IPS DF 19.7 (cell line): ENCODE measurements at places on chromosomes 12 and 14.

GRCh38 chr12:58041441-58041840, 100.1 kb downstream of the ATP23 start:
- DNase-seq, result no peak

GRCh38 chr14:63887899-63888298, 35.1 kb downstream of the SYNE2 start:
- DNase-seq, result no peak

- no peak for DNase-seq
These were observed 58.8 kb upstream of the FOXG1 start for GRCh38 chr14:28707814-28708213.

DNA sequence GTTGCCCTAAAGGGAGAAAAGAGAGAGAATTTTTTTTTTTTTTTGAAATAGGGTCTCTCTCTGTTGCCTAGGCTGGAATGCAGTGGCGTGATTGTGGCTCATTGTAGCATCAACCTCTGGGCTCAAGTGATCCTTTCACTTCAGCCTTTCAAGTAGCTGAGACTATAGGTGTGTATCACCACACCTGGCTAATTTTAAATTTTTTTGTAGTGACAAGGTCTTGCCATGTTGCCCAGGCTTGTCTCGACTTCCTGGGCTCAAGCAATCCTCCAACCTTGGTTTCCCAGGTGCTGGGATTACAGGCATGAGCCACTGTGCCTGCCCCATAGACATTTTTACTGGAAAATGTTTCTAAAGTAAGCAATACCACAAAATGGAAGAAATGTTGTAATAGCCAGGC, 36.8 kb downstream of the YARS2 start:
- DNase-seq, result no peak

DNA sequence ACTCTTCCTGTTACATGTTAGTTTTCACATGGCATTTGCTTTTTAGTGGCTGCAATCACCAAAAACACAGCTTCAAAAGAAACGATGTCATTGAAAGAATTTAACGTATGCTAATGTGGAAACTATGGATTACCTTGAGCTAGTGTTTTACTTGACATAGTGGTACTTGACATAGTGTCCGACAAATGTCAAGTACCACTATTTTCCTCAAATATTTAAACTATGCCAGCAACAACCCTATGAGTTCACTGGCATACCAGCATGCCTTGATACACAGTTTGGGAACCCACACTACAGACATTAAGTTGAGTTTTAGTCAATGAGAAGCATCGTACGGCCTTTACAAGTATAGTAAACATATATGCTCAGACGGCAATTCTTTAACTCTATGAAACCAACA, 560.3 kb downstream of the GALC start:
- no peak for DNase-seq

DNA sequence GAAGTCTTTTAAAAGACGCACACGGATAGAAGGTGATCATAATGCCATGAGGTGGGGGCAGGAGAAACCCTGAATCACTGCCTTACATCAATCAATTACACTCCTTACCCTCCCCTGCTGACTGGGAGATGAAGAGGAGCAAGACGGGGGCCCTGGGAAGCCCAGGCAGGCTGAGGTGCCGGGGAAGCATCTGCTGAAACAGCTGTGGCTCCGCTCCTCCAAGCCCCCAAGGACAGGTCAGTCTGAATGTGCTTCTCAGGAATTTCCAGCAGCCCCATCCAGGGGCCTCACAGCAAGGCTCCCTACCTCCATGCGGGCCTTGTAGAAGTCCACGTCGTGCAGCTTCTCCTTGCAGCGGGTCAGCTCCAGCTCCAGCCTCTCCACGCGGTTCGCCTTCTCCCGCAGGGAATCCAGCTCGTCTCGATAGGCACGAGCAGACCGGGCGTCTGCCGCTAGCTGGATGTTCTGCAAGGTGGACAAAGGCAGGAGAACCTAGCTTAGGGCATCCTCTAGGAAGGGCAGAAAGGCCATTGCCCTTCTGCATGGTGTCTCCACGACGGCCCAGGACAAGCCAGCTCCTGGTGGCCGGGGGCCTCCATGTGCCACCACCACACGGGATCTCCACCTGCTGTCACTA, 79.8 kb downstream of the CCDC88C start:
- no peak for DNase-seq

GRCh38 chr12:19190292-19191031, 60.9 kb downstream of the PLEKHA5 start:
- DNase-seq, result no peak

DNA sequence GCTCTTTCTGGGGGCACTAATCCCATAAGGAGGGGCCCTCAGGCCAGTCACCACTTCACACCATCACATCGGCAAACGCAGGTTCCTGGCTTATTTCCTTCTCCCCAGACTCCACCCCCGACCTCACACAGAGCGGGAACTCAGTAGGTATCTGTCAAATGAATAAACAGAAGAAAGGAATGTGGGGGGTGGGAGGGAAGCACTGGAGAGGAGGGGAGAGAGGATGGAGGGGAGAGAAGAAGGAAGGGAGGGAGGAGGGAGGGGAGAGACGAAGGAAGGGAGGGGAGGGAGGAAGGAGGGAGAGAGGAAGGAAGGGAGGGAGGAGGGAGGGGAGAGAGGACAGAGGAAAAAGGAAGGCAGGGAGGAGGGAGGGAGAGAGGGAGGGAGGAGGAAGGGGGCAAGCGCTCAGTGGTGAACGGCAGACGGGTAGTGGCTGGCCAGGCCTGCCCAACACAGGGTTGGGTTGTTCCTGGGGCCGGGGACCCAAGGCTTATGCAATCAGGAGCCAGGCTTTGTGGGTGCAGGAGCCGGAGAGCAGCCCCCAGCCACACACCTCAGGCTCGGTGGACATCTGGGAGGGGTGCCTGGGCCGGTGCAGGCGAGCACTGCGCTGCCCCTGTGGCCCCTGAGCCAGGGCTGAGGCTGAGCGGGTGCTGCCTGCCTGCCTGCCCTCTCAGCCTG, 52.6 kb upstream of the FBRSL1 start:
- DNase-seq, result peak; percentile 77

GRCh38 chr14:99270458-99271220, 1.4 kb downstream of the BCL11B start:
- DNase-seq, result no peak

GRCh38 chr12:54829511-54829910, 24.8 kb upstream of the MUCL1 start:
- DNase-seq, result no peak

DNA sequence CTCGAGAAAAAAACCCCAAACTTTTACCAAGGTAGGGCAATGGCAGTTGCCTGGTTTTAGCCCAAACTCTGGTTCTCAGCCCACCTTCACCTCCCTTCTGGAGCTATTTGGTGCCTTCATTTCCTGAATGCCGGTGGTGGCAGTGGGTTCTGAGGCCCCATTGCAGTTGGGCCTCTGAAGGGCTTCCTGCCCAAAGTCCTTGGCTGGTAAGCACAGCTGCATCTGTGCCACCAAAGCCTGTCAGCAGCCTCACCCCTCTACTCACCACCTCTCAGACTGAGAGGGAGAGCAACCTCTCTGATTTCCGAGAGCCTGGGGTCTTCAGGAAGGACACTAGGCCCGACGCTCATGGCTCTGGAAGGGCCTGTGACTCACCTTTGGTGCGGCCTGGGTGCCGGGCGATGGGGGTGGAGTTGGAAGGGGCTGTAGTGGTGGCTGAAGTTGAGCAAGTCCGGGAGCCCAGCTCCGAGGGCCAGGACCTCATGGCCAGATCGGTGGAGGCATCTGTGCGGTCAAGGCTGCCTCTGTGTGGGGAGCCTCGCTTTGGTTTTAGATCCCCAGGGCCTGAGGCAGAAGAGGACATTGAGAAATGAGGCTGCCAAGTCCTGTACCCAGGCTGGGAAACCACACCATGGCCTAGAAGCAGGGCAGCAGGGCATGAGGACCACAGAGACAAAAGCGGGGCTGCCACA, 38.6 kb upstream of the GPR68 start:
- DNase-seq, result no peak

GRCh38 chr12:75981247-75982168, 50.1 kb downstream of the PHLDA1 start:
- DNase-seq, result no peak

GRCh38 chr14:71166180-71166837, 259.1 kb downstream of the PCNX1 start:
- DNase-seq, result peak; percentile 48

DNA sequence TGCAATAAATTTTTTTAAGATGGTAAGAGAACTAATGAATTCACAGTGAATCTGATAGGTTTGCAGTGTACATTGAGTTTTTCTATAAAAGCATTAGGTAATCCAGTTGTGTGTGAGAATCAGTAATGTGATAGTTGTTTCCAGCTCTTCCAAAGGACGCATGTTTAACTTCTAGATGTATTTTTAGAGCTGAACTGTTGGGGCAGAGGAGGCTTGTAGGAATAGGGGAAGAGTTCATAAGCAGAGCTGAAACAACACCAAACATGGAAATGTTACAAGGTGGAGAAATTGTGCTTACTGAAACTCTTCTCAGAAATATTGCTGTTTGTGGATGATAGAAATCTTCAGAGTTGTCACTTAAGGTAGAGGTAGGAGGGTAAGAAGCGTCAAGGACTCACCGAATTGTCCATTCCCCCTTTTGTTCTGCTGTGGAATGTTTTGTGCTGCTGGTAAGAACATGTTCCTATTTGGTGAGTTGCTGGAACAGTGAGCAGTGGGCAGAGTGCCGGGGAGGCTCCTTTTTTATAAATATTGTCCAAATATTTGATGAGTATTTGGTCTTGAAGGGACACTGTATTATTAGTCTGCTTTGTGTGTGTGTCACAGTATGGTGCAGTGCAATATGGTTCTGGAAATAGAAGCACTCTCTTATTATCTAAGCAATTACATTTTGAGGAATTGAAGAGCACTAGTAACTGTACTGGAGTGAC, 76.7 kb downstream of the ANO6 start:
- no peak for DNase-seq

DNA sequence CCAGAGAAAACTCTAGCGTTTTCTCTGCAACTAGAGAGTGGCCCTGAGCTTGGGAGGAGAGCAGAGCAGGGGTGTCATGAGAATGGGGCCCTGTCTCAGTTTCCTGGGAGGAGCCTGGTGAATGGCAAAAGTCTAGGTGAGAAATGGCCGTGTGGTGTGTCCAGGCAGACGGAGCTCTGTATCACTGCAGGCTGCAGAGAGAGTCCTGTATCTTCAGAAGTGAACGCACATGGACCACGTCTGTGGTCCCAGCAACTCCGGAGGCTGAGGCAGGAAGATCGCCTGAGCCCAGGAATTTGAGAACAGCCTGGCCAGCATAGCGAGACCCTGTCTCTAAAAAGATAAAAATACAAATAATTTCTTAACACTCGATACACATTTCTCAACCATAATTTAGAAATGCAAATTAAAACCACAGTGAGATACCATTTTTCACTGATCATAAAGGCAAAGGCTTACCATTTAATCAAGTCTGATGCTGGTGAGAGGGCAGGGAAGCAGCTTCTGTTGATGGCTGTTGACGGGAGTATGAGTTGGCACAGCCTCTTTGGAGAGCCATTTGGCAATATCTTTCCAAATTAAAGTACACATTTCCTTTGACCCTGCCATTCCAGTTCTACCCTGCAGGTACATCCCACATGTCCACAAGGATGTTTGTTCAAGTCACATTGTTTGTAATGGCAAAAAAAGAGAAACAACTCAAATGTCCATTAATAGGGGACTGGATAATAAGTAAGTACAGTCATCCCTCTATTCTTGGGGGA, 51.0 kb downstream of the NFKBIA start:
- DNase-seq, result no peak

- no peak for DNase-seq
These were observed 4.5 kb downstream of the DDX47 start for GRCh38 chr12:12817616-12818015.

- no peak for DNase-seq
These were observed 4.9 kb upstream of the PLXNC1 start for GRCh38 chr12:94143438-94143837.

DNA sequence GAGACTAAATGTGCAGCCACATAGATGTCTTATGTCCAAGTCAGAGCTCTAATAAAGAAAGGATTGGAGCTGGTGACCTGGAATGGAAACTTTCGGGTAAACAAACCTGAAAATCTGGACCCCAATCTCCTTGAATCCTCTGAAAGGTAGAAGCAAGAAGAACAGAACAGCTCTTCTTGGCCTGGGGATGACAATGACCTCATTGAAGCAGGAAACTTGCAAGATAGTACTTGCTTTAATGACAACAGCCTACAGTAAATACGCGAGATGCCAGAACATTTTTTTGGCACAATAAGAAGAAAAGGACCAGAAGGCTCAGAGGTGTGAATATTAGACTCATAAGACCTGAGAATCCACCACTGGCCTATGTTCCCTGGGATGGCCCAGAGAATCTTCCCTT, 4.1 kb upstream of the PRIMA1 start:
- DNase-seq, result no peak

DNA sequence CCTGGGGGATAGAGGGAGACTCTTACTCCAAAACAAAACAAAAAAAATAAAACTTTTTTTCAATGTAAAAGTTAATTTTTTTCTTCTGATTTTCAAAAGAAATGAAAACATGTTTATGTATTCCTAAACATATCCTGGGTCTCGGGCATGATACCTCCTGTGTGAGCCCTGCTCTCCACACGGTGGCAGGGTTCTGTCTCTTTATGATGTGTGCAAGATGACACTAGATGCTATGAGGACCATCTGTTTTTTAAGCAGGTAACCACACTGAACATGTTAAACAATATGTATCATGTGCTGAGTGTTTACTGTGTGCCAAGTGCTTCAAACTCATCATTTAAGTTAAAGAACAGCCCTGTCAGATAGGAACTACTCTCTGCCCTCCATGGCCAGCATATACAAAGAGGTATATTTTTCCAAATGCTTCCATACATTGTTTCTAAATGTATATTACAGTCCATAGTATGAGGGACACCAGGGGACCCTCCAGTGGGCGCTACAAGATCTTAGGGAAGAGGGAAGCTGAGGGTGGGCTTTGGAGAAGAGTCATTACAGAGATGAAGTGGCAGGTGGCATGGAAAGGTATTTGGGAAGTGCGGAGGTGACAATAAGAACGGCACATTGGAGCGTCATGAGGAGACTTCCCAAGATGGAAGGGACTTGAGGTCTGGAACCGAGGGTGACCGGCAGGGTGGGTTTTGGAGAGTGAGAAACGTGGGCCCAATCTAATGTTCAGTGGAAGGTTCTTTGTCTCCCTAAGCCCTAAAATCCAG, 28.5 kb downstream of the FOS start:
- DNase-seq, result no peak

DNA sequence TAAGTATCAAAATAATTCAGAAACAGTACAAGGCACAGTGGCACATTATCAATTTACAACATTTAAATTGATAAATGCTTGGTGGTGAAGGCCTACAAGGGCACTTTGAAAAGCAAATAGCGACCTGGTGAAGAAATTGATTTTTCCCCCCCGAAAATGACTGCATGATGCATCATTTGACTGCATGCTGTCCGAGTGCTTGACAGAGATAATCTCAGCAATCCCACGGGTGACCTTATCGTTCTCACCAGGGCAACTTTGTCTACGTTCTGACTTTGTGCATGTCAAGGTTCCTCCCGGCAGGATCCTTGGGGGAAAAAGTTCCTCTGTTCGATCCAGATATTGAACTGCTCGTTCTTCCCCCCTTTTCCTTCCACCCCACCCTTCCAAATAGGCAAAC, 384.8 kb downstream of the EGLN3 start:
- DNase-seq, result no peak

- DNase-seq, result peak; percentile 38
These were observed 73.0 kb downstream of the CIT start for GRCh38 chr12:119804011-119804641.

GRCh38 chr14:42517806-42518500, 911.3 kb downstream of the LRFN5 start:
- DNase-seq, result no peak

- peak; percentile 28 for DNase-seq
These were observed 169.0 kb upstream of the EEA1 start for GRCh38 chr12:93098077-93098476.

GRCh38 chr12:92065018-92065499, 80.6 kb downstream of the BTG1 start:
- DNase-seq, result no peak

GRCh38 chr12:946212-946611, 3.3 kb downstream of the RAD52 start:
- no peak for DNase-seq
